Ureter (tissue), 1 donor: ENCODE measurements at places on chromosomes 3 and 15. TPM values are rescaled to one million over a fixed set of nuclear protein-coding genes. Genes with fewer than 3 reads are reported as not detected.

DNA sequence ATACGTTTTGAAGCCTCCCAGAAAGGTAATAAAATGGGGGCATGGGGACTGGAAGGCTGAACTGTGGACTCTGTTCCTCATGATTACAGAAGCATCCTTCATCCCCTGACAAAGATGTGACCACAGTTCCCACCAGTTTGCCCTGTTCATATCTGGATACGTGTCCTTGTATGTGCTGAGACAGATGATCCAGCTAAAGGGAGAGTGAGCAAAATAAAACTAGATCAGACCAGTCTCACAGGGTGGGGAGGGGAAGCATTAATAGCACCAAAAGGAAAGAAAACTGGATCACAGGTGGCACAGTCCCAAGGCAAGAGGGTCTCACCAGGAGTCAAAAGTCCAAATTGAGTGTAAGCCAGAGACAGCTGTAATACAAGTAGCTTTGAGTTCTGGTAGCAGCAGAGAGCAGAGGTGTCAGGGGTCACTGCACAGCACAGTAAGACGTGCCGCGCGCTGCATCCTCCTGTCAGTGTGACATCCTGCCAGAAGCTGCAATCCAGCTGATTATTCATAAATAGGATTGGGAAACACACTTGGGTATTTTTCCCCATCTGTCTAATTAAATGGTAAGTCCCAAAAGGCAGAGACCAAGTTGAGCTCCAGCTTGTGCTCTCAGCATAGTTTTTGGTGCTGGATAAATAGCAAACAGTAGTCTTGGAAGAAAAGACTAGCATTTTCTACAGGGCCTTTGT is 560.0 kb upstream of the CFAP20DC start:
- no peak for DNase-seq

TRIM42 gene
- total RNA-seq: not detected

GRCh38 chr3:50625231-50626182 is 8.6 kb downstream of the MAPKAPK3 start:
- DNase-seq: no peak

GRCh38 chr3:188507244-188507720 is 353.3 kb downstream of the LPP start:
- no peak for DNase-seq

DNA sequence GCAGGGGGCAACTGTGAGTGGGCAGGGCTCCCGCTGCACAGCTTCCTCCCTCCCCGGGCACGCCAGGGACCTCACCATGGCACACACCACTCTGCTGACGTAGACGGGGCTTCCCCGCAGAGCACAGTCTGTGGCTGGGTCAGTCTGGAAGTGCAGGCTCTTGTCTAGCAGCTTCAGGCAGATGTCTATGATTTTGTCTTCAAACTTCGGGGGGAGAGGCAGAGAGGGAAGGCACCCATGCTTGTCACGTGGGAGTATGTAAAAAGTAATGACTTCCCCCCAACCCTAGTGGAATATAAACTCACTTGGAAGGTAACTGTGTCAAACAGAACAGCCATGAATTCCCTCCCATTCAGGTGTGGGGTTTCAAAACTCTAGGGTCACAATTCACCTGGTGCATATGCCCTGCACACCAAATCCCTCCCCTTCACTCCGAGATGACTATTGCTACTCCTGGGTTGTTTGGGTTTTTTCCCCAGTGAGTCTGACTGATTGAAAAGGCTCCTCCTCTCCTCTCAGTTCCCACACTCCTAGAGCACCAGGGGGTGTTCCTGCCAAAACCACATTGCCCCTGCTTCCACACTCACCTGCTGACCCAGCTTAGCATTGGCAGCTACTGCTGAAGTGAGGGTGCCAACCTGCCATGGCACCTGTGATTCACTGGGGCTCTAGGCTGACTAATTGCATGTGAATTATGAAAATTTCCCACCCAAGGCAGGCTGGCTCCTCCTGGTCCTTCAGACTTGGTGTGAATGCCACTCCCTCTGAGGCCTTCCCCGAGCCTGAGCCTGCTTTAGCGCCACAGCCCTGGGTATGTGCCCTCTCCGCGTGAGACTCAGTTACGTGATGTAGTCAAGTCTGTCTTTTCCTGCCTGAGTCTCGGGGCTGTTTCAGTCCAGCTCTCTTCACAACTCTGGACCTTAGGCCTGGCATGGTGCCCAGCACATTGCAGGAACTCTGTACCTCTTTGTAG is 13.0 kb downstream of the TGM5 start:
- DNase-seq: no peak

ANKRD34C gene
- total RNA-seq: not detected

DNA sequence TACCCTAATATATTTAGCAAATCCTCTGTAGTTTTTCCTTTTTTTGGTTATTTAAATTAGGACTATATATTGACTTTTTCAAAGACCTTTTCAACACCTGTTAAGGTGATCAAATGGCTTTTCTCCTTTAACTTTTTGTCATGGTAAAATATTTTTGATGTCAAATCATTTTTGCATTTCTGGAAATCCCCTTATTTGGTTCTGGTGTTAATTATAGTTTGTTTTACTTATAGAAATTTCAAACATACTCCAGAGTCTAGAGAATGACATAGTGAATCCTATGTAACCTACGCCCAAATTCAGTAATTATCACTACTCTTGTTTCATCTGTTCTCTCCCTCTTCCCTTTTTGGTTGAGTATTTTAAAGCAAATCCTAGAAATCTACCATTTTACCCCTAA is 121.3 kb upstream of the TBL1XR1 start:
- DNase-seq: no peak

DNA sequence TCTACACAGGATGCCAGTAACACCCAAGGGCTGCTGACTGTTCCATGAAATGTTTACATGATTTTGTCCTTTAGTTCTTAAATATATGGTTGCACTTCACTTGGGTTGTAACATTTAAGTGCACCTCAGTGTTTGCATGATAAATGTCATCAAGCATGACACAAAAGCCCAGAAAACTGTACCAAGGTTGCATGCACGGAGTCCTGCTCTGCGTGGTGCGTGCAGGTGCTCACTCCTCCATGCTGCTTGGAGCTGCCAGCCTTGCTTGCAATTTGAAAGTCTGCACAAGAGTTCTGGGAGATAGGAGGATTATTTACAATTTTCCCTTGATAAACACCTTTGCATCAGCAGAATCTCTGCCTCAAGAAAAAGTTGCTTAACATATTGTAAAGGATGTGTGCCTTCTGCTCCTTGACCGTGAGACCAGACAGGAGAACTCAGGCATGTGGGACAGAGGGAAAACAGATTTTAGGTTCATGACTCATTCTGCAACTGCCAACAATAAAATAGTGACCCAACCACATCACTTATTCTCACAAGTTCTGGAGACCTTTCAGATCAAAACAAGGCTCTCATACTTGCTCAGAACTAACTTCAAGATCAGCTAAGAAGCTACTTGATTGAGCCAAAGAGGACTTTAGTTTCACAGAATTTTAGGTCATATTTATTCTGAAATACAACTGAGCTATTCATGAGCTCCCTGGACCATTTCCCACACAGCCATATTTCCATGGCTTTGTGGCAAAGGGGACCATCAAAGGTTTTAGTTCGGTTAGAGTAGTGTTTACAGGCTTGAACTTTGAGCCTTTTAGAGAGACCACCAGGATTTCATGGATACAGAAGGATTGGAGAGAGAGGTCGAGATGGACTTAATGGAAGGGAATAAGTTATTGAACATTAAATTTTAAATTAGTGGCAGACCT is 128.4 kb upstream of the ZBED2 start:
- DNase-seq: no peak

DNA sequence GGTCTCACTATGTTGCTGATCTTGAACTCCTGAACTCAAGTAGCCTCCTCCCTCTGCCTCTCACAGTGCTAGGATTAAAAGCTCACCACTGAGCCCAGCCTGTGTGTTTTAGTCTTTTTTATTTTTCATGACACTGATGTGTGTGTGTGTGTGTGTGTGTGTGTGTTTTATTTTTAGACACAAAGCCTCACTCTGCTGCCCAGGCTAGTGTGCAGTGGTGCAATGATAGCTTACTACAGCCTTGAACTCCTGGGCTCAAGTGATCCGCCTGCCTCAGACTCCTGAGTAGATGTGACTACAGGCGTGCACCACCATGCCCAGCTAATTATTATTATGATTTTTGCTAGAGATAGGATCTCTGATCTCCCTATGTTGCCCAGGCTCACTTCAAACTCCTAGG is 23.3 kb upstream of the CTSH start:
- DNase-seq: no peak

DNA sequence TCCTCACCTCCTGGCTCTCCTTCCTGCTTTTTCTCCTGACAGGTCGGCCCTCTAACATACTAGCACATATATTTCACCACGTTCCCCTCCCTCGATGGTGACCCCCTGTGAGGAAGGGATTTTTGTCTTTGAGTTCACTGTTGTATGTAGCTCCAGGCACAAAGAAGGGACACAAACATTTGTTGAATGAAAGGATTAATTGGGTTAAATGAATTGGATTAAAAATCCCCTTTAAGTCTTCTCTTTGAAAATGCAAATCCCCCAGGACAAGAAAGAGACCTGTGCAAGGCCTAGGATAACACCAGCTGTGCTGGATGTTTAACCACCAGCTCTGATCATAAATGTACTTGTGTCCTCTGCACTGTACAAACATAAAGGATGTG is 3.3 kb downstream of the CALML4 start:
- DNase-seq: no peak

- no peak for DNase-seq
Measured at GRCh38 chr3:22241110-22241509, 490.1 kb upstream of the ZNF385D start.

- DNase-seq: no peak
Measured at GRCh38 chr15:69118089-69118488, 42.3 kb upstream of the GLCE start.

- DNase-seq: no peak
Measured at GRCh38 chr15:52183562-52184173, 7.5 kb downstream of the GNB5 start.

GRCh38 chr3:171176244-171176933 is 149.9 kb upstream of the SLC2A2 start:
- no peak for DNase-seq

DNA sequence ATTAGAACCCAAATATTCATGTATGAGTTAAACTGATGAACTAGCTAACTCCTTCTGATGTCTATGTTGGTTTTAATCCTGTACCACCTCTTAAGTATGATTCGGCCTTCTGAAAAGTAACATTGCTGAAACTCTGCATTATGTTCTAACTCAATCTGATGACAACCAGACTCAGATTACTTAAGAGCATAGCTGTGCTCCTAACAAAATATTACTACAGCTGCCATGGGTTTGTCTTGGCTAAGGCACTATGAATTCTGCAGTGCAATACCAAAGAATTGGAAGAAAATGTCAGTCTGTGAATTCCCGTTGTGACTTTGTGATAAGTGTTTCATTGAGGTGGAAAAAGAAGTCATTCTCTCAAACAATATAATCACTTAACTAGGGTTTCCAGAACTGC is 224.4 kb downstream of the ZMAT3 start:
- no peak for DNase-seq

CYP1A1 gene
- total RNA-seq: not detected

GOLGA8R gene
- 9.9 TPM for total RNA-seq

PPP1R14D gene
- total RNA-seq: not detected

GRCh38 chr15:93060336-93061248 is 28.4 kb downstream of the RGMA start:
- no peak for DNase-seq

MEGF11 gene
- not detected for total RNA-seq

- no peak for DNase-seq
Measured at GRCh38 chr15:77753281-77753873, 120.7 kb upstream of the LINGO1 start.

DNA sequence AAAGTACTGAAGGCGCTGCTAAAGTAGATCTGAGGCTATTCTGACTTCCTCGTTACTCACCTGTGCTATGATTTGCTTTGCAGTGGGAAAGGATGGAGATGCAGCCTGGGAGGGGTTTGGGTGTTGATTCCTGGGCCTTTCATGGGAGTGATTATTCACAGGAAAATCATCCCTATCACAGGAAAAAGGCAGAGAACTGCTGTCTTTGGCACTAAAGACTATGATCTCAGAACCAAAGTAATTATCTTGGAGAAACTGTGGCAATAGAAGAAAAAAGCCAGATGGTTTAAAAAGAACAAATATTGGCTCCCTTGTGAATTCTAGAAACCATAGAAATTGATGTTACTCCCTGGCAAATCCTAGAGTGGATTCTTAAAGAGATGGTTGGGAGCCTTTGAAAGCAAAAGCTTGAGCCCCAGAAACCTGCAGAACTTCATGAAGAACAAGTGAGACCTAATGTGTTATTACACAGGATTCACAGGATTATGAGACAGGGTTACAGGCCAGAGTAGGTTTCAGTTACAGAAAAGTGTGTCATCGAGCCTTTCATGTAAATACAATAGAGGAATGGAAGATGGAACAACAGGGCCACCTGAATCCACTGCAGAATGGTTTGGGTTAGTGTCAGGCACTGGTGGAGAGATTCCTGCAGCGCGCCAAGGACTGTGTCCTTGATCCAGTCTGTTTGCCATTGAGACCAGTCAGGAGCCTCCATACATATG is 85.7 kb downstream of the OXNAD1 start:
- DNase-seq: no peak

TRAK1 gene
- 142 TPM for total RNA-seq

GRCh38 chr3:133835961-133836360 is 30.3 kb downstream of the SRPRB start:
- no peak for DNase-seq

ZNF385D gene
- total RNA-seq: 28.5 TPM

DNA sequence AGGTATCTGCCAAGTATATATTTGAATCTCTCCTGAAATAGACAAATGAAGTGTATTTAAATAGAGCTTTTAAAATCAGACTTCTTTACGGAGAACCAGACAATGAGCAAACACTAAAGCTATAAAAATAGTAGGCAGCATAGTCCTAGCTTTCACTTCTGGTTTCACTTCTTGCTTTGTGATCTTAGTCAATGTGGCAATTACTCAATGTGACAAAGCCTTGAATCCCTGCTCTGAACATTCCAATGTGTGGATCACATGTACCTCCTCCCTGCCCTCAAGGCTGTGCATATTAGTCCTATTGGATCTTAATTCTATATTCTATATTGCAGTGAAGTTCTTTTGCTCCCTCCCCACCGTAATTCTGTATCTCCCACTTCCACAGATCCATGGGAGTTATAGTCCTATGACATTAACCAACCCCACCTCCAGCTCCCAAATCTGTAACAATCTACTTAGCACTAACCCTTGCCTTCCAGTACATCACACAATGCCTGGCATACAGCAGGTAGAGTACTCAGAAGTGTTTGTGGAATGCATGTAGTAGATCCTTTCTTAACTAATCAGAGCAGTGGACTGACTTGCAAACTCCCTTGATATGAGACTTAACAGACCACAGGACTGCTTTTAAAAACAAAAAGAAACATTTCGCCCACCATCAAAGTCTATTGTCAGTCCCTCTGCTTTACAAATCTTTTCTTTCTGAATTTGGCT is 24.3 kb upstream of the CP start:
- no peak for DNase-seq

IGF1R gene
- 88.6 TPM for total RNA-seq

DNA sequence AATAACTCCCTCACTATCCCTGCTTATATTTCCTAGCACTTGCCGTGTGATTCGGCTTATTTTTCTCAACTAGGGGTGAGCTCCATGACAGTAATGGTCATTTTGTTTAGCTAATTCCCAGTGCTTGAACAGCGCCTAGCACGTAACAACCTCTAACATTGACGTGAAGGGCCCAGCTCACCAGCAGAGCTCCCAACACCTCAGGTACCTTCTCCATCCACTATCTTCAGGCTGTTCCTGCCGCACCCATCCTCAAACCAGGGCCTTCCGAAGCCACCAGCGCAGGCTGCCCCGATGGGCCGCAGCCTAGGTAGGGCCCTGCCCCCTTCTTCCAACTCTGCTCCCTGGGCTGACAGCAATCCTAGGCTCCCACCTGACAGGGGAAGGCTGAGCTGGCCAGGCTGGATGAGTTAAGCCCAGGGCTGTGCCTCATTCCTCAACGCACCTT is 751 bp upstream of the RPS17 start:
- DNase-seq: peak; percentile 49

GRCh38 chr3:63528325-63529000 is 124.0 kb upstream of the SNTN start:
- DNase-seq: no peak
